ENCODE measurements at places on chromosomes 3 and 15. TPM values are rescaled to one million over a fixed set of nuclear protein-coding genes. Genes with fewer than 3 reads are reported as not detected.

- no peak for DNase-seq
Measured at GRCh38 chr3:49397470-49397869, 14.3 kb downstream of the RHOA start.

GRCh38 chr3:156174229-156174847 is 54.0 kb downstream of the KCNAB1 start:
- DNase-seq, result no peak

GRCh38 chr15:20294651-20295237 is 246.9 kb downstream of the GOLGA6L6 start:
- peak; percentile 55 for DNase-seq

DNA sequence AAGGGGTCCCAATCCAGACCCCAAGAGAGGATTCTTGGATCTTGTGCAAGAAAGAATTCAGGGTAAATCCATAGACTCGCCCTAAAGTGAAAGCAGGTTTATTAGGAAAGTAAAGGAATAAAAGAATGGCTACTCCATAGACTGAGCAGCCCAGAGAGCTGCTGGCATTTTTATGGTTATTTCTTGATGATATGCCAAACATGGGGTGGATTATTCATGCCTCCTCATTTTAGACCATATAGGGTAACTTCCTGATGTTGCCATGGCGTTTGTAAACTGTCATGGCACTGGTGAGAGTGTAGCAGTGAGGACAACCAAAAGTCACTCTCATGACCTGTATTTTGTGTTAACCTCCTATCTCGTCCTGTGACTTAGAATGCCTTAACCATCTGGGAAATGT is 142.2 kb downstream of the DOCK3 start:
- no peak for DNase-seq

- no peak for DNase-seq
Measured at GRCh38 chr3:123602325-123602724, 17.5 kb upstream of the HACD2 start.

- no peak for DNase-seq
Measured at GRCh38 chr3:128382221-128382807, 84.4 kb downstream of the DNAJB8 start.

GRCh38 chr3:42005401-42005800 is 43.5 kb upstream of the ULK4 start:
- DNase-seq, result no peak

- no peak for DNase-seq
Measured at GRCh38 chr15:83710452-83710851, 56.5 kb downstream of the ADAMTSL3 start.

DNA sequence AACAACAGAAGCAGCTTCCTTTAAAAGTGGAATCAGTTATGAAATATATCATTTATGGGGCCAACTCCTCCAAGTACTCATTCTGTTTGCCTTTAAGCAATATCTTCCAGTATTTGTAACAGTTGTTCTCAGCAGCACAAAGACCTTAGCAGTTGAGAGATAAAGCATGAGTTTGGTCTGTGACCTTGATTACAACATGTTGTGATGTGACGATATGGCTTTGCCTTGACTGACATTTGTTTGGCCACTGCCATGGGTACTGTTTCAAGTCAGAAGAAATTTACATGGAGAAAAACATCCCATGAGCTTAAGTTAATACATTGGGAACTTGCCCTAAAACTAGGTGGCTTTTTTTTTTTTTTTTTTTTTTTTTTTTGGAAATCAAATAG is 175.1 kb upstream of the KBTBD8 start:
- no peak for DNase-seq

DNA sequence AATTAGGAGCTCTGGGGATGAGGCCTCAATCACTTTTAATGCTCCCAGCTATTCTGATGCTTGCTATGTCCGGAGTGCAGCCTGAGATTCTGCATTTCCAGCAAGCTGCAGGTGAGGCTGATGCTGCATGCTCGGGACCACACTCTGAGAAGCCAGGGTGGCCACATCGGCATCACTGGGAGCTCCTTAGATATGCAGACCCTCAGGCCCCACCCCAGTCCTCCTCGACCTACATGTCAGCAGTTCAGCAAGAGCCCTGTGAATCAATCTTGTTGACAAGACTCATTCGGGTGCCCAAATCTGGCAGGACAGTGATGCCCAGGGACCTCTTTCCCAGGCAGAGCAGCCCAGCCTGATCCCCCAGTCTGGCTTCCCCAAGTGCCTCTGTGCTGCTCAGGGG is 44.1 kb upstream of the LCTL start:
- DNase-seq, result no peak

DNA sequence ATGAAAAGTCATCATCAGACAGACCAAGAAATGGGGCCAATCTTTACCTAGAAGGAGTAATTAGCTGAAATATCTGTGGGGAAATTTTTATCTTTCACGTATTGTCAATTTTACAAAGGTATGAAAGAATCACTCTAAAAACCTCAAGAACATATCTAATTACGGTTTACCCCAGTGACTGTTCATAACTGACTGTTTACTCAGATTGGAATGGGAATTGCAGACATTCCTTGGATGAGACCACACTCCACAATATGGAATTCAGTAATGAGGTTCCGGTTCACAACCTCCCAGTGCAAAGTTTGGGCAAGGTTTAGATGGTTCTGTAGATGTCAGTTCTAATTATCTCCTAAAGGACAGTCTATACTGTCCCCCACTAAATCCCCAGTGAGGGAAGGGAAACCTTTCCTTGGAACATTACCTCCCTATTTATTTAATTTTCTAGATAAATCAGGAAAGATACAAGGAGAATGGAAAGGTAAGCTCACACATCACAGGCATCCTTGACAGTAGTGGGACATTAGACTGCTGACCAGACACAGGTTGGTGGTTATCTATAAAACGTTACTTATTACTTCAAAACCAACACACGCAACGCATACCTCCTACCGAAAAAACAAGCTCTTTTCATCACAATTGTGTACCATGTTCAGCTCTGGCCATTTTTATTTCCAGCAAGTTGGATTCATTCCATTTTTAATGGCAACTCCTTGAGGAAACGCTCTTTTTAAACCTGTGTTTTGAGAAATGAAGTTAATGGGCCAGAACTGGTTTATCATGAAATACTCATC is 129.9 kb downstream of the RORA start:
- DNase-seq, result no peak

GRCh38 chr3:157588386-157589060 is 85.3 kb upstream of the VEPH1 start:
- DNase-seq, result no peak

DNA sequence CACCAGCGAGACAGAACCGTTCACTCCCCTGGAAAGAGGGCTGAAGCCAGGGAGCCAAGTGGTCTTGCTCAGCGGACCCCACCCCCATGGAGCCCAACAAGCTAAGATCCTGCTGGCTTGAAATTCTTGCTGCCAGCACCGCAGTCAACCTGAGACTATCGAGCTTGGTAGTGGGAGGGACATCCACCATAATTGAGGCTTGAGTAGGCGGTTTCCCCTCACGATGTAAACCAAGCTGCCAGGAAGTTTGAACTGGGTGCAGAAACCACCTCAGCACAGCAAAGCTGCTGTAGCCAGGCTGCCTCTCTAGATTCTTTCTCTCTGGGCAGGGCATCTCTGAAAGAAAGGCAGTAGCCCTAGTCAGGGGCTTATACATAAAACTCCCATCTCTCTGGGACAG is 151.0 kb downstream of the MBNL1 start:
- peak; percentile 70 for DNase-seq

- DNase-seq, result no peak
Measured at GRCh38 chr3:117026401-117026800, 316.8 kb downstream of the TUSC7 start.

- no peak for DNase-seq
Measured at GRCh38 chr15:65612616-65612946, 1.6 kb upstream of the INTS14 start.

The REC114 gene
- not detected for total RNA-seq

The RPL15 gene
- 1,850 TPM for total RNA-seq

The PPP2R3A gene
- total RNA-seq, result 0.49 TPM

The SEMA3B gene
- total RNA-seq, result 0.45 TPM

The C2CD4A gene
- 0.05 TPM for total RNA-seq

The AGTR1 gene
- not detected for total RNA-seq

The TICRR gene
- total RNA-seq, result 21.0 TPM

The ARGFX gene
- not detected for total RNA-seq

The SMCO1 gene
- total RNA-seq, result not detected

The DGKG gene
- total RNA-seq, result 0.14 TPM

The BCL2A1 gene
- total RNA-seq, result 111 TPM

The ATP13A4 gene
- total RNA-seq, result 2.1 TPM

Measured in activated CD4-positive, alpha-beta T cell treated with anti-CD3 and anti-CD28 coated beads, Interleukin-2, amount 10 ng/mL, durations not matched to agents 24 days and 14 days (primary cell).